ENCODE measurements at places on chromosomes 6 and 20.

DNA sequence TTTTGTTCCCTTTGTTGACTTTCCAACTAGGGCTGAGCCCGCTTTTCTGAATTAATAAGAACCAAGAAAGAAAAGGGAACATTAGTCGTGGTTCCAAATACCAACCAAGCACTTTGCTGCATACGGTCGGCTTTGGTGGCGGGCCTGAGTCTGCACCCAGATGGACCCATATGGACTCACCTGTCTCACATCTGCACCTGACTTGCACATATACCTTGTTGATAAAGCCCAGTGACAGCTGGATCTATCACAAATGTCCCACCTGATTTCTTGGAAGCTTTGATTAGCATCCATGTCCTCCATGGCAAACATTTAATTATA, 39.0 kb downstream of the TPD52L1 start:
- no peak for DNase-seq

- no peak for DNase-seq
Observed at GRCh38 chr20:59074456-59074855, 31.9 kb upstream of the PRELID3B start.

- no peak for DNase-seq
Observed at GRCh38 chr20:62232770-62233645, 5.3 kb upstream of the OSBPL2 start.

DNA sequence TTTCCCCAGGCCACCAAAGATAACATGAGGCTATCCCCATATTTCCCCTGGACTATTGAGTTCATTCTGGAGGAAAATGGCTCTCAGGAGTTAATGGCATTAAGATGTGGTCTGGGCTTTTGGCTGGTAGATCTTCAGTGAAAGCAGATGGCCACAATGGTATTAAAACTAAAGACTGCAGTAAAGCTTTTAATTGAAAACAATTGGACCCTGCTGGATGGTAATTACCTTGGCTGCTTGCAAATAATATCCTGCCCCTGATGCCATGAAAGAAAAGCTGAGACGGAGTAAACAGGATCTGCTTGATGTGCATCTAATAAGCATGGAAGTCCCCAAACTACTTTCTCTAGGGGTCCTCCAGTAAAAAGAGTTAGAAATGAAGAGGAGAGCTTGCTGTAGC, 255.8 kb downstream of the QKI start:
- DNase-seq, result no peak

DNA sequence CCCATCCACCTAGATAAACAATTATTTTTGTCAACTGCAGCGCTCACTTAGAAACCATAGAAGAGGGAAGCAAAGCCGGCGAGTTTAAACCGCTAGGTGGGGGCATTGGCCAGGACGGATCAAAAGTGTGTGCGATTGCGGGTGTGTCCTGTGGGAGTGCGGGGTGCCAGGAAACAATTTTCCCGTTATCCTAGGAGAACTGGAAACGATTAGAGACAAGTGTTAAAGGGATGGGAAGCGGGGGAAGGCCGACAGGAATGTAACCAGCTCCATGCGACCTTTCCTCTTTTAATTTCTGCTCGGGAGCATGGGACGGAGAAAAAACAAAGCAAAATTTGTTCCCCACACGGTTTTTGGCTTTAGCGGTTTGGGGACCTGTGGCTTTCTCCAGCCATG, 2.8 kb upstream of the HTR1B start:
- no peak for DNase-seq

GRCh38 chr20:51446230-51446629, 96.3 kb downstream of the NFATC2 start:
- no peak for DNase-seq

DNA sequence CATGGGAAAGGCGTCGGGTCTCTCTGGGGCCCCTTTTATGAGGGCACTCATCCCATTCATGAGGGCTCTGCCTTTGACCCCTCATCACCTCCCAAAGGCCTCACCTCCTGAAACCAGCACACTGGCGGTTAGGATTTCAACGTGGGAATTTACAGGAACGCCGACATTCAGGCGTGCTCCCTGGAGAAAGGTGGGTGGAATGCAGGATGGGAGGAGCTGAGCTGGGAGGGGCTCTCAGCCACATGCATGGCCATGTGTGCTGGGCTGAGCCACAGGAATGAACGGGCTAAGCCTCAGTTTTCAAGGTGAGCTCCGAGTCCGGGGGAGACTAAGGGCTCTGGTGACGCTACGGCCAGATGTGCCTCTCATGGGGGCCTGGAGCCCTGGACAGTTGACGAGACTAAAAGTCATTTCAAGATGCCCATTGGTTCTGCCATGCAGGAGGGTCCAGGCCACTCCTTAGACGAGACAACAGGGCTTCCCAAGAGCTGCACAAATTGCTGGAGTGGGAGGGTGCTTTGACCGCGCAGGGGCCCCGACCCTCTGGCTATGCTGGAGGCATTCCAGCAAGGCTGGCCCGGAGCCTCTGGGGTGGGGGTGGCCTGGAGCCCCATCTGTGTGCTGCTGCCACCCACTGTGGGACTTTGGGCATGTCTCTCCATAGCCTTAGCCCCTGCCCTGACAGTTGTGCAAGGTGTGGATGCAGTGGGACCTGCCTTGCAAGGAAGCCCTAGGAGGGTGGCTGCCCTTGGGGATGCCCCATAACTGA, 3.8 kb upstream of the ARFGAP1 start:
- no peak for DNase-seq

GRCh38 chr6:89084954-89085353, 4.4 kb downstream of the PNRC1 start:
- no peak for DNase-seq

GRCh38 chr6:84243240-84243639, 15.8 kb upstream of the CEP162 start:
- no peak for DNase-seq

DNA sequence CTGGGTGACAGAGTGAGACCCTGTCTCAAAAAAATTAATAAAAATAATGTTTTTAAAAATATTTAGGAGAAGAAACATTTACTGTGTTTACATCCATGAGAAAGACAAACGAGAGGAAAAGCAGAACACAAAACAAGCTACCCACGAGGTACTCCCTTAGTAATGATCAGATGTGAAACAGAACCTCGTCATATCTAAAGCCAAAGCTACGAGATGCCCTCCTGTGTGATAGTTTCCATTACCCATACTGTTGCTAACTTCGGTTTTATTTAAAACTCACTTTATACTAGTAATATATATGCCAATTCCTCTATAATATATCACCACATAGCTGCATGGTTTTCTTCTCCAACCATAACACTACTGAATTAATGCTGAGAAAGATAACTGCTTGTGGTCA, 21.1 kb downstream of the SUMO4 start:
- no peak for DNase-seq

- no peak for DNase-seq
Observed at GRCh38 chr6:155599561-155599960, 143.9 kb upstream of the NOX3 start.

- no peak for DNase-seq
Observed at GRCh38 chr6:87093651-87094050, 1.3 kb downstream of the CGA start.

DNA sequence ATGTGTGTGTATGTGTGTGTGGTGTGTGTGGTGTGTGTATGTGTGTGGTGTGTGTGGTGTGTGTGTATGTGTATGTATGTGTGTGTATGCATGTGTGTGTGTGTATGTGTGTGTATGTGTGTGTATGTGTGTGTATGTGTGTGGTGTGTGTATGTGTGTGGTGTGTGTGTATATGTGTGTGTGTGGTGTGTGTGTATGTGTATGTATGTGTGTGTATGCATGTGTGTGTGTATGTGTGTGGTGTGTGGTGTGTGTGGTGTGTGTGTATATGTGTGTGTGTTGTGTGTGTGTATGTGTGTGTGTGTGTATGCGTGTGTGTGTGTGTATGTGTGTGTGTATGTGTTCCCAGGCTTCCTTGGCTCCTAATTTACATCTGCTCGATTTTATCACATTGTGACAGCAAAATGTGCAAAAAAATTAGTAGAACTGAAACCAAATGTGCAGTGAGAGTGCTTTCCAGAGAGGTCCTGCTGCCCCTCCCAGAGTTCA, 234.5 kb downstream of the BMP7 start:
- no peak for DNase-seq

DNA sequence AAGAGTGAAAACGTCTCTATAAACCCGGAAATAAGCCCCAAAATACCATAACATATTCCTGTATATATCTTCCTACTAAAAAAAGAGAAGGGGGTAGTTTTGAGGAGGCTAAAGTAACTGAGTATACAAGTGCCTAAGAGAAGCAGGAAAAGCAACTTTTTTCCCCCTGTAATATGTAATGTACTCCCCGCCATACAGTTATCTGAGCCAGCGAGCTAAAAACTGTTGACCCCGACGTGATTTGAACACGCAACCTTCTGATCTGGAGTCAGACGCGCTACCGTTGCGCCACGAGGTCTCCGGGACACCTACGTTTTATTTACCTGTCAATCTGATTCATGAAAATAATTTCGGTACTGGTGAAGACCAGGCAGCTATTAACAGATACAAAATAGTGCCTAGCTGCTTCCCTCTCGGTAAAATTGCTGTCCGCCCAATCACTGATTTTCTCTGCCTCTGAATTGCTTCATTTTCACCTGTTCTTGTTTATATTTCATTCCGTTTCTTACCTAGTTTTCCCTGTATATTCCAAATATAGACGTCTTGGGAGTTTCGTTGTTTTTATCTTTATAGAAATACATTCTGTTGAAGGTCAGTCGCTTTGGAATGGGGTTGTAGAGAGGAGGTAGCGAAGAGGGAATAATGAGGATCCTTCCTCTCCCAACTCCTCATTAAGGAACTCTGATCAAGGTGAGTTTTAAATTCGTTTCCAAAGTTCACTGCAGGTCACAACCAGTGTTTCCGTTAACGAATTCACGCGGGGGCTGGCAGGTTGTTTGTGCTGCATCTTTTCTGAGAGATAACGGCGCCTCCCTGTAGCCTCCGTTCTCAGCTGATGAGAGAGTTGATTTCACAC, 33.6 kb upstream of the BTN3A2 start:
- no peak for DNase-seq

DNA sequence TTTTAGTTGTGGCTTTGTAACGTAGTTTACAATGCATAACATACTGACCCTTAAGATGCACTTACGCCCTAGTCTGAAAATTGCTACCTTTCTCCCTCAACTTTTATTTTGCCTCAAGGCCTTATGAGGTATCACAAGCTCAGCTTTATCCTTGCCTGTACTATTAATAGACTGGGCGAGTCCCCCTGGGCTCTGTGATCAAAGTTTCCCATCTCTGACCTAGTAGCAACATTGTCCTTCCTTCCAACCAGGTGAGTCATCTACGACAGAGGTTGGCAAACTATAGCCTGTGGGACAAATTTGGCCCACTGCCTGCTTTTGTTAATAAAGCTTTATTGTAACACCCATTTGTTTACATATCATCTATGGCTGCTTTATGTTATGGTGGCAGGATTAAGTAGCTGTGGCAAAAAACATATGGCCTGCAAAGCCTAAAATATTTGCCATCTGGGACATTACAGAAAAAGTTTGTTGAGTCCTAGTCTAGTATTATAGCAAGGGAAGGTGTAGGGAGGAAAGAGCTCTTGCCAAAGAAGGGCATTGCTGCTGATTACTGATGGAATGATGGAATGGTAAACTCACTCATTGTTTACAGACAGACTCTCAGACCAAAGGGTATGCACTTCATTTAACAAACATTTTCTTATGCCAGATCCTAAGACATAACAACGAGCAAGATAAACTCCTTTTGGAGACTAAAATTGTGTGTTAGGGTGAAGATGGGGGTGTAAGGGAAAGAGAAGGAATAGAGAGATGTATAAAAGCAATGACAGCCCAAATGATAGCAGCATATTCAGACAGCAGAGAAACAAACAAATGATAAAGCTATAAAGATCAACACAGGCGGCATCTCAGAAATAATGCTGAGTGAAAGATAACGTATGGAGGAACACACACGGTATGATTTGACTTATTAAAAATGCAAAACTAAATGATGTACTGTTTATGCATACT, 74.2 kb downstream of the SLC22A23 start:
- no peak for DNase-seq

- no peak for DNase-seq
Observed at GRCh38 chr6:82363428-82364086, at the start of gene TPBG. TSS of gene TPBG (plus strand) at chr6:82363817. CDS start at chr6:82364962, 1,145 bp downstream.

DNA sequence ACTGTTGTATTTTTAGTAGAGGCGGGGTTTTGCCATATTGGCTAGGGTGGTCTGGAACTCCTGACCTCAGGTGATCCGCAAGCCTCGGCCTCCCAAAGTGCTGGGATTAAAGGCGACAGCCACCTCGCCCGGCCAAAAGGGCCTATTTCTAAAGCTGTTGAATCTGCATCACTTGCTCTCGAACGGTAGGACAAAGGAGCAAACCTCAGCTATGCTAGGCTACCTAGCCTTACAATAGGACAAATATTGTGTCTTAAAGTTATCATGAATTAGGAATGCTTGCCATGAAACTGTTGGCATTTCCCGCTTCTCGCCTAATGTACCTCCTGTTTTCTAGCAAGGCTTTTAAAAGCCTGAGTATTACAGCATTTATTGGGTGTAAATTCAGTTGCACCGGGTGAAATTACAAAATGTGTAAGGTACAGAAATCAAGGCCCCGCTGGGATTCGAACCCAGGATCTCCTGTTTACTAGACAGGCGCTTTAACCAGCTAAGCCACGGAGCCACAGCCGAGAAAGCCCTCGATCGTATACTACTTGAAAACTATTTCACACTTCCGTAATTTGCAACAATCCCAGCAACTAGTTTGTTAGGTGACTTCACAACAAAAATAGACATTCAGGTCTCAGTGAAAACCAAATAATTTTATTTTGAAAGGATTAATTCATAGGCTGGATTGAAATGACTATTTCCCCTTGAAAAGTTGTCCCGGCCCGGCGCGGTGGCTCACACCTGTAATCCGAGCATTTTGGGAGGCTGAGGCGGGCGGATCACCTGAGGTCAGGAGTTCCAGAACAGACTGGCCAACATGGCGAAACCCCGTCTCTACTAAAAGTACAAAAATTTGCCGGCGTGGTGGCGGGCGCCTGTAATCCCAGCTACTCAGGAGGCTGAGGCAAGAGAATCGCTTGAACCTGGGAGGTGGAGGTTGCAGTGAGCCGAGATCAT, 211.6 kb upstream of the ZNF184 start:
- DNase-seq, result peak; percentile 33

DNA sequence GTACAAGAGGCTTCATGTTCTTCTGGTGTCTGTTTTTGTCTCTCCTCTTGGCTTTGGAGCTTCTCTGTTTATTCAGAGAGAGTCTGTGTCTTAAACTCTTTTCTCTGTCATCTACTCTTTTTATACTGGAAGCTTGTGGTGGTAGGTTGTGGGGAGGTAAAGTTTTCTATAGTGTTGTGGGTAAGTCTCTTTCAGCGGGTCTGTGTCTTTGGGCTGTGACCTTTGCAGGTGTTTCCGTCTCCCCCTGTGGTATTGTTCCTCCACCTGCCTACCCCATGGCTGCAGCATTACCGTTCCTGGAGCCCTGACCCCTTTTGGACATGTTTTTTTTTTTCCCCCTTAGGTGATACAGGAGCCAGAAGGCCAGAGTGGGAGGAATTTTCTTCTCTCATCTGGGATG, 37.9 kb upstream of the FERMT1 start:
- DNase-seq, result no peak

- DNase-seq, result no peak
Observed at GRCh38 chr20:8709627-8710026, 359.3 kb upstream of the PLCB4 start.

DNA sequence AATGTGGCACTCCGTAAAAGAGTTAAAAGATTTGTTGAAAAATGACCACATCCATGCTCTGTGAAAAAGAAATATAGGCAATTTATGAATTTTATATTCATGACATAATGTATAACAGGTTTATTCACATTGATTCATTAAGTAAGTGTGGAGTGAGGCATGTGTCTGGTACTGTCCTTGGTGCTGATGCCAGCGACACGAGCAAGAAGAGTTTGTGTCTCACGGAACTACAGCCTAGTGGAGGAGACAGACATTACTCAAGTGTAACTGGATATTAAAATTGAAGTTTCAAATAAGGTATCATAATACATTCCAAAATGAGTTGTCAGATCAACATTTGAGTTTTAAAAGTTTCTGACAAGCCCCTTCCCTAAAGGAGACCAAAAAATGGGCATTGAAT, 158.2 kb upstream of the PRND start:
- DNase-seq, result no peak

Measured in activated T-cell treated with anti-CD3 and anti-CD28 coated beads for 1 hour (primary cell).